NCI-H460 (cell line): ENCODE measurements at places on chromosomes 7 and 10.

- no peak for DNase-seq
These were observed 10.1 kb downstream of the NPVF start for GRCh38 chr7:25218191-25218590.

DNA sequence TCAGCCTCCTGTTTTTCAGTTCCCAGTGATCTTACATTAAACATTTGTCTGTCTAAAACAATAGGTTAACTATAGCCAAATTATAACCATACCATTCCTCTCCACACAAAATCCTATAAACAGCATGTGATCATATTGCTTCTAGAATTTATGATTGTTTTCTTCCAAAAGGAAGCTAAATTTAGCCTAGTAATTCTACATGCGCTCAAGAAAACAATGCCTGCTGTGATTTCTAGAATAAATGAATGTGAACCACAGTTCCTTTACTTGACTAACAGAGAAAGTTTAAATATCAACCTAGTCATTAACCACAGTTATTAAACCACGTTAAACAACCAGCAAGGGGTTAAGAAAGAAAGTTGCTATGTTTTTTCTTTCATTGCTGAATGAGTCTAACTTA, 26.4 kb downstream of the MET start:
- no peak for DNase-seq

GRCh38 chr10:123958241-123958640, 66.6 kb upstream of the CPXM2 start:
- no peak for DNase-seq

- no peak for DNase-seq
These were observed 58.3 kb upstream of the GJD4 start for GRCh38 chr10:35546824-35547225.

DNA sequence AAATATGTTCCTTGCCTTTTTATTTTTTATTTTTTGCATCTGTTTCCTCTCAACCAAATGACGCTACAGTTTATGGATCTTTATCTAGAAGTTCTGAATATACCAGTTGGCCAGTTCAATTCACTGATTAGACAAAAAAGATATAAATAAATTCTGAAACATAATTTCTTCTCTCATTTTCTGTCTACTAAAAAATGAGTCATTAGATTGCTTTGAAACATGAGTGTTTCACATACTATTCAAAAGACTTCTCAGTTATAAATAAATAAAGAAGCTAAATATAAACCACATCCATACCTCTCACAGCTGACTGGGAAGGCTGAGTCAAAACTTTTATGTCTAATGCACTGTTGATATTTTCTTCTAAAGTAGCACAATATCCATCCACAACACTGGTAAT, 97.6 kb upstream of the GPR22 start:
- no peak for DNase-seq

DNA sequence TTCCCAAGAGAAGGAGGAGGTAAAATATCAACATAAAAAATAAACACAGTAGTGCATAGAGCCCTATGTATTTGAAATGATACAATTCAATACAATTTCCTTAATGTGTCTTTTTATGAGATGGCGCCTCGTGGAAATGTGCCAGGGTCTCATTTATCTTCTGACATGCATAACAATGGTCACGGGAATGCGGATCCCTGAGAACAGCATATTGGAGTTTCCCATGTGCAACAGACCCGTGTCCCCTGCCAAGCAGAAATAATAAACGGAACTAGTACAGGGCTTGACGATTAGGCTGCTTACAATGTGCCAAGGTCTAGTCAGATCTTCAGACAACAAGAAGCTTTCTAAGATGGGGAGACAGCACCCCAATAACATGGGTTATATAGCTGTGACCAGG, 217.9 kb downstream of the ARHGAP21 start:
- no peak for DNase-seq

DNA sequence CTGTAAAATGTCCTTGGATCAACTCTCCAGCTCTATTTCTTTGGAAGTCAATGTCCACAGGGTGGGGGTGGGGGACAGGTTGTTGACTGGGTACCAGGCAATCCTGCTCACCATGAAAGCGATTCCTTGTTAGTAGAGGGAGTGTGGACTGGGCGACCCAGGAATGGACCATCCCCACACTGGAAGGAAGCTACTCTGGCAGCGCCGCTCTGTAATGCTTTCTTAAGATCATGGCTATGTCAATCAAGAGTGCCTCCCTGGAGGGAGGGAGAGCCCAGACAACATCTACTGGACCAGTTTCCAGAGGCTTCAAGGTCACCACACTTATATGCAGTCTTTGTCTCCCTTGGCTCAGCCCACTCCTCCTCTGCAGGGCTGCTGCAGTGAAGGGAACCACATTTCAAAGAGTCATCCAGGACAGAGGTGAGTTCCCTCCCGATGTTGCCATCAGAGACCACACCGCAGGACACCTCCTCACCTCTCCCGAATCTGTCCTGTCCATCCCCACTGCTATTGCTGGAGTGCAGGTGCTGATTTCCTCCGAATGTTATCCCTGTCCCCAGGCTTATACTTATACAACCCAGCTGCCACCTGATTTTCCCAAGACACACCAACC, 6.9 kb downstream of the GIMAP5 start:
- no peak for DNase-seq

DNA sequence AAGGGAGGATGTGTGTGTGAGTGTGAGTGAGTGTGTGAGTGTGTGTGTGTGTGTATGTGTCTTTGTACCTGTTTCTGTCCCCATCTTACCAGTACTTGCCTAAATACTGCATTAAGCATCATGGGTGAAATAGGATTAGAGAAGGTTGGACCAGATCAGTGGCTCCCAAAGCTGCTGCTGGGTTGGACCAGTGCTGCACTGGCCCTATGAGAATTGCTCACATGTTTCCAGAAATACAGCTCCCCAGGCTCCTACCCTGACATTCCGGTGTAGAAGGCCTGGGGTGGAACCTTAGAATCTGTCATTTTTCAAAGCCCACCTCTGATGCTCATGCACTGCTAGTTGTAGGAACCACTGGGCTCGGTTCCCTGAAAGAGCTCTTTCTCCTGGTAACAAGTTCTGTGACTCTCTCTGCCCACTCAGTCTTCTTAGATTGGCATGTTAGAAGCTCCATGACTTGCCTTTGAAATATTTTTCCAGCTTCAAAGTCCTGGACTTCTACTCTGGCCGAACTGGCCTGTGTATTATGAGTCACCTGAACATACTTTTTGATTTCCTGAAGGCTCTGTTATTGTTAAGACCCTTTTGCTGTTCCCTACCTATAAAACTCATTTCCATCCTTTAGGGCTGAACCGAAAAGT, 224.7 kb downstream of the CUX1 start:
- no peak for DNase-seq

DNA sequence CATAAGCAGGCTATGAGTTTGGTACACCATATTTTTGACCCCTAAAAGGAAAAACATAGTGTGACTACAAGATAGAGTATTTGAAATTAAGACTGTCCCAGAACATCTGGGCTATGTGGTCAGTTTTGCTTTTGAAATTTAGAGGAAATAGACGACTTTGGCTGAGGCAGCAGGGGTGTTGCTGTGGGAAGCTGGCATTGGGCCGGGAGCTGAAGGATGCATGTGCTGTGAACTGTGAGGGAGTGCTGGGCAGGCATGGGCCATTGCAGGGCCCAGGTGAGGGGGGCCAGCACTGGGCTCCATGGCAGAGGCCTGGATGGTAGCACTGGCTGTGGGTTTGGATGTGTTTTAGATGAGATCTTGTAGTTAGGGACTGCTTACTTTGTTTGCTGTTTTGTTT, 168.3 kb downstream of the BMPER start:
- no peak for DNase-seq

GRCh38 chr10:60534761-60535389, 145.2 kb upstream of the ANK3 start:
- no peak for DNase-seq

DNA sequence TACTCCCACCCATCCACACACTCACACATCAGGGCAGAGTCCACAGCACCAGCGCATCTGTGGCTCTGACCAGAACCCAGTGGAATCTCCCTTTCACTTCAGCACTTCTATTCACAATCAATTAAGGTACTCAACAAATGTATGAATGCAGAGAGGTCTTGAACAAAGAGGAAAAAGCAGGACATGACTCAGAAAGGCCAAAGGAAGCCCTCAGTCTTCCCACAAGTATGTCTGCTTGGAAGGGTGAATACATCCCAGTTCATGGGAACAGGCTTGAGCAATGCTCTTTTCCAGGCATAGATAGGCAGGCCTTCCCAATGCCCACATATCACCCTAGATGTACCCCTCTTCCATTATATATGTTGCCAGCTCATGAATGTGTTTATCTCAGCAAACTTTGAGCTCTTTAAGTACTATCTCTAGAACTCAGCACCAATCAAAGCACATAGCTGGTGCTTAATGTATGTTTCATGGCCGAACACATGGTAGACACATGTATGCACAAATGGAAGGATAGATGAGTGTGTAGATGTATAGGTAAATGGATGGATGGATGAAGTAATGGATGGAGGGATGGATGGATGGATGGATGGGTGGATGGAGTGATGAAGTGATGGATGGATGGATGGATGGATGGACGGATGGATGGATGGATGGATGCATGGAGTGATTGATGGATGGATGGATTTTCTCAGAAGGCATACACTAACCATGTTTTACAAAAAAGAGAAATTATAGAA, 507.6 kb downstream of the GRID1 start:
- no peak for DNase-seq

GRCh38 chr10:117562896-117563737, 20.6 kb downstream of the EMX2 start:
- no peak for DNase-seq

DNA sequence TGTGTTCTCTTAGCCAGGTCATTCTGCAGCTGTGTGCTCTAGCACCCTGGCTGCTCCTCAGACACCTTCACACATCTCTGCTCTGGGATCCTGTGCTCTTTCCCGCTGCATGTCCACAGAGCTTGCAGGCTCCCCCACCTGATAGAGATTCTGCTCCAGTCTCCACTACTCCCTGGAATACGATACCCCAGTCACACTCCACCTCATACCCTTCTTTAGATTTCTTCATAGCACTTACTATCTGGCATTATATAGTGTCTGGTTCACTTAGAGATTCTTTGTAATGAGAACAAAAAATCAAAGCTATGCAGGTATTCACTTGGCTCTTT, 88.0 kb downstream of the CELF2 start:
- DNase-seq, result no peak

- no peak for DNase-seq
These were observed 1189.2 kb downstream of the CNTNAP2 start for GRCh38 chr7:147305827-147306226.

DNA sequence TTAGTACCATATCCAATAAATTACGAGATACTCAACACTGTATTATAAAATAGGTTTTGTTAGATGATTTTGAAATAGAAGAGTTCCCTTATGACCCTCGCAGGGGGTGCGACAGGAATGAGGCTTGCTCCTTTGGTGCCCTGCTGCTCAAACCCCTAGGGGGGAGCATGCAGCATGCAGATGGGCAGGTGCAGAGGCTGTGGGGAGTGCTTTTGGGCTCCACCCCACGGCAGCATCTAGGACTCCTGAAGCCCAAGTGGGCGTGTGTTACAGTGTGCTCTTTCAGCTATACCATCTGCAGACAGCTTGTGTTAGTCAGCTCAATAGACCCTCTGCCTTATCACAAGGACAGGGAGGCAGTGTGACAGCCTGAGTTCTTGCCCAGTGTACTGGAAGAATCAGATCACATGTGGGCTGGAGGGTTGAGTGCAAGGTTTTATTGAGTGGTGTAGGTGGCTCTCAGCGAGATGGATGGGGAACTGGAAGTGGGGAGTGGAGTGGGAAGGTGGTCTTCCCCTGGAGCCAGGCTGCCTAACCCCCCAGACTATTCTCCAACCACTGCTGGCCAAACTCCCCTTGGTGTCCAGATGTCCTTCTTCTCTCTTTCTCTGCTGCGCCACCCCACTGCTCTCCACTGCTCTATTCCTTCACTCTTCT, 3.1 kb upstream of the MRC1 start:
- DNase-seq, result no peak

GRCh38 chr10:96339956-96340904, 18.6 kb downstream of the OPALIN start:
- DNase-seq, result peak; percentile 65

DNA sequence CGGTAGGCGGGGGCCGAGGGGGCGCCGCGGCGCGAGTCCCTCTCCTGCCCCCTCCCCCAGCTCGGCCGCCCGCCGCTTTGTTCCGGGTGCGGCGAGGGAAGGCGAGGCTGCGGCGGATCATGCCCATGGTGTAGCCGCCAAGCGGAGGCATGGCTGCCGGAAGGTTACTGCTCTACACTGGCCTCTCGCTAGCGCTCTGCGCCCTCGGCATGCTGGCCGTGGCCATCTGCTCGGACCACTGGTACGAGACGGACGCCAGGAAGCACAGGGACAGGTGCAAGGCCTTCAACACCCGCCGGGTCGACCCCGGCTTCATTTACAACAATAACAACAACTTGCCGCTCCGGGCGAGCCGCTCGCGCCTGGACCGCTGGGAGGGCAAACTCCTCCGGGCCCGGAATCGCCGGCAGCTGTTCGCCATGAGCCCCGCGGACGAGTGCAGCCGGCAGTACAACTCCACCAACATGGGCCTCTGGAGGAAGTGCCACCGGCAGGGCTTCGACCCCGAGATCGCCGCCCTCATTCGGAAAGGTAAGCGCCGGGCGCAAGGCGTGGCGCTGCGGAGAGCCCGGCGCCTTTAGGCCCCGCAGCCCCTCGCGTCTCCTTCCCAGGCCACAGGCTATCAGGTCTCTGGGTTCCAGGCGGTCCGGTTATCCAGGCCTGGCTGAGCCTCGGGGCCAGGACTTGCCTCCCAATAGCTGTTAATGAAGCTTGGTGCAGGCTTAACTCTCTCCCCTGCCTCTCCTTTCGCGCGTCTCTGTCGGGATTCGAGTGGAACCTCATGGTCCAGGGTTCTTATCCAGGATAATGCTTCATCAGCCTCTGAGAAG, 513 bp downstream of the TMEM178B start:
- no peak for DNase-seq

- DNase-seq, result no peak
These were observed 44.0 kb downstream of the IMMP2L start for GRCh38 chr7:111518264-111518663.

DNA sequence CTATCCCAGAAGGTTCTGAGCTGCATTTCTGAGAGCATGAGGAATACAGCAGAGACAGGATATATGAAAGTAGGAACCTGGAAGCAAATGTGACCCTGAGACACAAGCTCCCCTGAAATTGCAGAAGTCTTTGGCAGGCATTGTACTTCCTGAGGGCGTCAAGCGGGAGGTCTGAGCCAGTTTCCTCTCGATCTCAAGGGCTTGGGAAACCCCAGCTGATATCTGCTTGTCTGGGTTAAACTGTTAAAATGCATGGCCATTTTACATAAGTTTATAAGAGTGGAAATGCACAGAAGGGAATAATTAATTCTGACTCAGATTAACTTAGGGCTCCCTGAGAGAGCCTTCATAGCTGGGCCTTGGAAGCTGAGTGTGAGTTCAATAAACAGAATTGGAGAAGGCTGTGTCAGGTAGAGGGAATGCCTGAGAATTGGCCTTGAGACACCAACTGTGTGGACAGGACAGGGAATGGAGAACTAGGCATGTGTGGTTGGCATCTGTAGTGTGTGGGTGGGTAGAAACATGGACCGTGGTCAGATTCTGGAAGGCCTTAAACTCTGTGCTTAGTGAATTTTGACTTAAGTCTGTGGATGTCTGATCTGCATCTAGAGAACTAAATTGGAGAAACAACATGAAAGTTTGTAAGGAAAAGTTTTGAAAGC, 53.3 kb downstream of the WIPF3 start:
- DNase-seq, result no peak
